ENCODE measurements at places on chromosomes 4 and X. TPM values are rescaled to one million over a fixed set of nuclear protein-coding genes. Genes with fewer than 3 reads are reported as not detected.

DNA sequence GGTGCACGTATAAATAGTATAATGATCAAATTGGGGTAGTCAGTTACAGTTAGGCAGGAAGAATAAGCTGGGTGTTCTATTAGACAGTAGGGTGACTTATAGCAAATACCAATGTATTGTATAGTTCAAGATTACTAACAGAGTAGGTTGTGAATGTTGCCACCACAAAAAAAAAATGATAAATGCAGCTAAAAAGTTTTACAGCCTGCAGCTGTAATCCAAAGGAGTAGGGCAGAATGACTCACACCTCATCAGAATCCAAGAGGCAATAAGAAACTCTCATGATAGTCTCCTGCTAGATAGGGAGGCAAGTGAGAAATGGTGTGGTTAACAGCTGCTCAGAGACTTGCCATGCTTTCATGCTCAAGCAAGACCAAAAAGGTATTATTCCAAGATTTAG is 19.6 kb upstream of the TCEAL4 start:
- no peak overlapping the region for H3K4me3 ChIP-seq
- no peaks in the 10 kb centered on the region for H3K36me3 ChIP-seq
- H3K27ac ChIP-seq: no peak overlapping the region
- no peaks in the 10 kb centered on the region for H3K4me1 ChIP-seq
- peaks cover 2% of the 10 kb centered on the region for H3K27me3 ChIP-seq
- no peak for DNase-seq

GRCh38 chrX:15350329-15350996 is 15.1 kb upstream of the PIGA start:
- H3K36me3 ChIP-seq: no peaks in the 10 kb centered on the region
- no peaks in the 10 kb centered on the region for H3K4me1 ChIP-seq
- peaks cover 2% of the 10 kb centered on the region for H3K27me3 ChIP-seq

GRCh38 chrX:8717354-8717753 is 14.6 kb downstream of the ANOS1 start:
- no peak for DNase-seq
- H3K4me1 ChIP-seq: no peaks in the 10 kb centered on the region
- no peak overlapping the region for H3K4me3 ChIP-seq
- H3K27me3 ChIP-seq: peaks cover under 1% of the 10 kb centered on the region

DNA sequence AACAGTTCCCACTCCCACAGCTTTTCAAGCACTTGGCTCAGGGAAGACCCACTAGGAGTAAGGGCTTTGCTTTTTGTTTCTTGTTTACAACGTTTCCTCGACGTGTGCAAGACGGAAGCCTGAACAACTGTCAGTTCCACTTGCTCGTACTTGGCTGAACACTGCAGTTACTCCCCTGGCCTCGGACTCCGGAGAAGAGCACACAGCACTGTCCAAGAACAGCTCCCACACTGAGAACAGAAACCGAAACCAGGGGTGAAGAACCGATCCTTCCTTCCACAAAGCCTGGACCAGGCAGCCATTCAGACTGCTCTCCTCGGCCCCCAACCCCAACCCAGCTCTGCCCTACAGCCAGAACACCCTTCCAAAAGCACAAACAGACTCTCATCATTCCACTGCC is 25.5 kb downstream of the IRF2 start:
- H3K4me3 ChIP-seq: peak overlapping the region; percentile 58
- peak overlapping the region; percentile 84 for H3K27ac ChIP-seq
- peaks cover 75% of the 10 kb centered on the region for H3K4me1 ChIP-seq
- H3K36me3 ChIP-seq: peaks cover 37% of the 10 kb centered on the region
- no peaks in the 10 kb centered on the region for H3K27me3 ChIP-seq

DNA sequence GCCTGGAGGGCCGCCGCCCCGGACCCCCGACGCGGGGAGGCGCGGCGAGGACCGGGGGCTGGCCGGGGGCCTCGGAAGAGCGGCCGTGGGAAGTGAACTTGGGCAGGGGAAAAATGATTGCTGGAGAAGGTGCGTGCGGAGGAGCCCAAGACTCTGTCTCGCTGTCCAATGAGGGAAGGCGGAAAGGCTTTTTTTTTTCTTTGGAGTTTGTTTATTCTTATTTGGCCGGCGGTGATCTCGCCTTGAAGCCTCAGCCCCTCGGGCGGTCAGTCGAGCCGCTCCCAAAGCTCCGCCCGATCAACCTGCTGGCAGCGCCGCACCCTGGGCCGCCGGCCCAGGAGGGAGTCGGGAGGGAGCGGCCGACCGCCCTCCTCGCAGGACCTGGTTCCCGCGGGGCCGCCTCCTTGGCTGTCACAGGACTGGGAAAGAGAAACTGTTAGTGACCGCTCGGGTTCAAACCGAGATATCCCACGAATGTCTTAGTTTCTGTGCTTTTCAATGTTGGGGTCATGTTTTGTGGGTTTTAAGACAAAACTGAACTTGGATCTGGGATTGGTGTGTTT is 2.5 kb downstream of the CPEB2 start:
- no peaks in the 10 kb centered on the region for H3K27me3 ChIP-seq
- H3K4me3 ChIP-seq: peak overlapping the region; percentile 87
- peak overlapping the region; percentile 91 for H3K27ac ChIP-seq

- H3K4me3 ChIP-seq: no peak overlapping the region
- H3K27me3 ChIP-seq: no peaks in the 10 kb centered on the region
- no peaks in the 10 kb centered on the region for H3K4me1 ChIP-seq
- no peak for DNase-seq
- H3K36me3 ChIP-seq: no peaks in the 10 kb centered on the region
These were observed 45.5 kb downstream of the CHRNA9 start for GRCh38 chr4:40380647-40381046.

OPRPN gene
- not detected for total RNA-seq

DNA sequence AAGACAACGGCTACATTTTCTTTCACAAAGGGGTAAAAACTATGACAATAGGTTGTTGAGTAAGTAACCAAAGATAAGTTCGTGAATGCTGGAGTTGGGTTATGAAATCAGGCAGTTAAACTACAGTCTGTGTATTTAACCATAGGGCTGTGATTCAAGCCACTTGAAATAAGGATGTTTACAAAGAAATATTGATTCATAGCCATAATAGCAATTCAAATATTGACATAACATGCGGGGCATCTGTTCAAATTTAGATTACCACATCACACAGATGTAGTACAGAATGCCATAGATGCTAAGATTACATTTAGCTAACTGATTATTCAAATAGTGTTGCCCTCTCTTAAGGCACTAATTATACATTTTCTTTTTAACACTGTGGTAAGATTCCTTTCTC is 364.1 kb downstream of the FSTL5 start:
- H3K4me1 ChIP-seq: no peaks in the 10 kb centered on the region
- H3K36me3 ChIP-seq: no peaks in the 10 kb centered on the region
- DNase-seq: no peak
- H3K27ac ChIP-seq: no peak overlapping the region
- no peak overlapping the region for H3K4me3 ChIP-seq
- no peaks in the 10 kb centered on the region for H3K27me3 ChIP-seq

ADAM29 gene
- not detected for total RNA-seq

DMRTC1 gene
- total RNA-seq: 0.18 TPM

TCEAL6 gene
- total RNA-seq: not detected

GRCh38 chr4:150799207-150799606 is 215.9 kb downstream of the LRBA start:
- H3K4me3 ChIP-seq: no peak overlapping the region
- no peak overlapping the region for H3K27ac ChIP-seq
- H3K4me1 ChIP-seq: no peaks in the 10 kb centered on the region
- no peak for DNase-seq

EREG gene
- total RNA-seq: not detected

IL3RA gene
- total RNA-seq: 0.63 TPM

CCDC149 gene
- total RNA-seq: 0.16 TPM

AADAT gene
- total RNA-seq: not detected

DNA sequence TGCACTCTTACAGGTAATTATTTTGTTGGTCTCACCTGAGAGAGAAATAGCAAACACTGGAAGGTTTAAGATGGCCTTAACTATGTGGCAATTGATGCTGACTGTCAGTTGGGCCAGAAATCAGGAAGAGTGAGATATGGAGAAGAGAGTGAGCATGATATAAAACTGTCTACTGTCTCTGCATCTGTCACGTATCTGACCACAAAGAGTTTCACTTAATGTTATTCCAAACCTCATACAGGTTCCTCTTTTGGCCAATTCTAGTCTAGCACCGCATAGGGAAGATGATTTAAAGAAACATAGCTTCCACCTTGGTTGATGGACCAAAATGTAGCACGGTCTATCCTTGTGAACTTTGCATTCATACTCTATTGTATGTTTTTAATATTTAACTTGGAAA is 381.0 kb upstream of the BOD1L1 start:
- DNase-seq: no peak
- H3K36me3 ChIP-seq: no peaks in the 10 kb centered on the region
- no peak overlapping the region for H3K4me3 ChIP-seq
- H3K27ac ChIP-seq: no peak overlapping the region
- H3K27me3 ChIP-seq: no peaks in the 10 kb centered on the region

LGI2 gene
- not detected for total RNA-seq

- no peaks in the 10 kb centered on the region for H3K27me3 ChIP-seq
- no peaks in the 10 kb centered on the region for H3K4me1 ChIP-seq
- no peak overlapping the region for H3K27ac ChIP-seq
- no peak overlapping the region for H3K4me3 ChIP-seq
These were observed 885.7 kb upstream of the ADGRL3 start for GRCh38 chr4:60314416-60314815.

- H3K4me3 ChIP-seq: no peak overlapping the region
- no peak for DNase-seq
- no peak overlapping the region for H3K27ac ChIP-seq
These were observed 33.6 kb upstream of the JADE1 start for GRCh38 chr4:128775916-128776315.

TLR8 gene
- total RNA-seq: not detected

GAB3 gene
- total RNA-seq: 2.9 TPM

DNA sequence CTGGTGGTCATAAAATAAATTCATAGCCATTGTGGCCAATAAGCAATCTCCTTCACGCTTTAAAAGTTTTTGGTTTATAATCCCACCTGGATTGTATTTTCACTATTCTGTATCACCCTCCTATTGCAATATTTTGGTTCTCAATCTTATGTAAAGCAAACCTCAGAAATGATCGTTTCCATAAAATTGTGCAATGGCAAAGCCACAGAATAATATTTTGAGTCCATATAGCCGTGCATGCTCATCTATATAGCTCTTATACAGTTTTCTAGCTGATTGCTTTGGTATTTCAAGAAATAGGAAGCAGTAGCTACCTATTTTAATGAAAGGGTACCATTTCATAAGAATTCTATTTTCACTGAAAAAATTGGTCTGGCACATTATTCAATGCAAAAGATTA is 10.0 kb upstream of the HAND2 start:
- H3K4me1 ChIP-seq: peaks cover 8% of the 10 kb centered on the region
- no peak overlapping the region for H3K4me3 ChIP-seq
- H3K27ac ChIP-seq: no peak overlapping the region
- no peaks in the 10 kb centered on the region for H3K36me3 ChIP-seq

DNA sequence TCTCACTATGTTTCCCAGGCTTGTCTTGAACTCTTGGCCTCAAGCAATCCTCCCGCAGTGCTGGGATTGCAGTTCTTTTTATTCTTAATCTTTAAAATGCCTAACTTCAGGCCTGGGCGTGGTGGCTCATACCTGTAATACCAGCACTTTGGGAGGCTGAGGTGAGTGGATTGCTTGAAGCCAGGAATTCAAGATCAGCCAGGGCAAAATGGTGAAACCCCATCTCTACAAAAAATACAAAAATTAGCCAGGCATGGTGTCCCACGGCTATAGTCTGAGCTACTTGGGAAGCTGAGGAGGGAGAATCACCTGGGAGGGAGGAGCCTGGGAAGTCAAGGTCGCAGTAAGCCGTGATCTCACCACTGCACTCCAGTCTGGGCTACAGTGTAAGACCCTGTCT is 45.9 kb downstream of the PLS3 start:
- H3K27ac ChIP-seq: no peak overlapping the region
- H3K4me1 ChIP-seq: no peaks in the 10 kb centered on the region
- no peaks in the 10 kb centered on the region for H3K27me3 ChIP-seq
- H3K36me3 ChIP-seq: no peaks in the 10 kb centered on the region
- no peak overlapping the region for H3K4me3 ChIP-seq

DNA sequence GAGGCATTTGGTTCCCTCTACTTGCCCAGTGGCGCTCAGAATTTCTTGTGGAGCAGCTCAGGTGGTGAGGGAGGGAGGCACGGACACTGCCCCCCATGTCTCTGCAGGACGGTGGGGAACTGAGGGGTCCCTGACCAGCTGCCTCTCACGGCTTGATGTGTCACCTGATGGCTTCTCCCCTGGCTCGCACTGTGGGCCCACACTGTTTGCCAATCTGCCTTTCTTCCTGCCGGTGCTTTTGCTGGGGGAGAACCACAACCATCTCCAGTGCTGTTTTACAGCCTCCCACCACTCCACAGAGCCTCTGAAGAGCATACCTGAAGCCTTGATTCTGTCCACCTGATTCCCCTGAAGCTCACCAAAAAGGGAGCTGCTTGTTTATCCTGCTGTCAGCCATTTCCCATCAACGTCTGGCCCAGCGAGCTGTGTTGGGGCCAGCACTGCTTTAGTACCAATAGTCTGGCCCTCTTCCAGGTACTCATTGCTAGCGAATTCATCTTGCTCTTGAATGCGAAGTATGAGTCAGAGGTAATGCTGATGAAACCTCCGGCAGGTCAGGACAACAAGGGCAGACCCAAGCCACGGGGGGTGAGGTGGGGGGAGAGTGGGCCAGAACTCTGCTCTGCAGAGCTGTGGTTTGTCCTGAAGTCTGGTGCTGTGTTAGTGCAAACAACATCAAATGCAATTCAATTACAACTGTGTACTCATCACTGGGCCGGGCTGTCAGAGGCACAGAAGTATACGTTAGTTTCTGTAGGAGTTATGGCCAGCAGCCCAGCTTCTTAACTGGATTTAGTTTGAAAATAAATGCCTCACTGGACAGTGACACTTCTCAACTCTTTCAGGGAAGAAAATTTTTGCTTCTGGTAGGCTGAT is 208.3 kb upstream of the JADE1 start:
- H3K36me3 ChIP-seq: no peaks in the 10 kb centered on the region
- no peak overlapping the region for H3K4me3 ChIP-seq
- DNase-seq: no peak
- H3K27me3 ChIP-seq: peaks cover 16% of the 10 kb centered on the region

SSX4 gene
- not detected for total RNA-seq

DNA sequence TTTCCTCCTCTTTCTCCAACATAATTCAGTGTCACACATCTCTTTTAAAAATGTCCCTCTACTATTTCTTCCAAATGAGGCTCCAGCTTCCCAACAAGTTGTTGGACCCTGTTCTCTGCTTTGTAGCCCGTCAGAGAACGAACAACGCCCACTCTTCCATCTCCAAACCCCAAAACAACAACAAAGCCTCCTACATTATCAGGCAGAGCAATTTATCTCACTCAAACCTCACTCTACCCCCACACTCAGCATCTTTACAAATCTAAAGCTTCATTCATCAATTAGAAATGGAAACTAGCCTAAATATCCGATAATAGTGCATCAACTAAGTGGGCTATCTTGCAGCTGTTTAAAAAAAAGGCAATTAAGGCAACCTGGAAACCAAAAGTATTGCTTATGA is 20.5 kb downstream of the SUPT20HL2 start:
- no peaks in the 10 kb centered on the region for H3K36me3 ChIP-seq
- no peaks in the 10 kb centered on the region for H3K4me1 ChIP-seq
- no peak overlapping the region for H3K4me3 ChIP-seq

DNA sequence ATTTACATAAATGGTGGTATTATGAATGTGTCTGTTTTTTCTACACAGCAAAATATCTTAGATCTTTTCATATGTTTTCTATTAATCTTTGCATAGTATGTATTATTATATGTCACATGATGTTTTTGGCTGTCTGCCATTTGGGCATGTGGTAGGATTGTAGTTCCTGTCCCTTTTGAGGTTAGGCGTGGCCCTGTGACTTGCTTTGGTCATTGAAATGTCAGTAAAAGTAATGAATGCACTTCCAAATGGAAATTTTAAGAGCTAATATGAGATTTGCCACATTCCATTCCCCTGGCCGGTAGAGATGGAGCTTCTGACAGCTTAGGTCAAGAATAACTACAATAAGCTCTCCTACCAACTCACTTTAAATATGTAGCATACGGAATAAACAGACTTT is 45.1 kb downstream of the JADE3 start:
- H3K4me1 ChIP-seq: peaks cover 15% of the 10 kb centered on the region
- no peak for DNase-seq
- H3K27ac ChIP-seq: no peak overlapping the region
- peaks cover 2% of the 10 kb centered on the region for H3K27me3 ChIP-seq
- no peak overlapping the region for H3K4me3 ChIP-seq
